ENCODE measurements at places on chromosomes 13 and 19.

- DNase-seq: no peak
These were observed 1.4 kb upstream of the ZNF414 start for GRCh38 chr19:8515317-8515716.

DNA sequence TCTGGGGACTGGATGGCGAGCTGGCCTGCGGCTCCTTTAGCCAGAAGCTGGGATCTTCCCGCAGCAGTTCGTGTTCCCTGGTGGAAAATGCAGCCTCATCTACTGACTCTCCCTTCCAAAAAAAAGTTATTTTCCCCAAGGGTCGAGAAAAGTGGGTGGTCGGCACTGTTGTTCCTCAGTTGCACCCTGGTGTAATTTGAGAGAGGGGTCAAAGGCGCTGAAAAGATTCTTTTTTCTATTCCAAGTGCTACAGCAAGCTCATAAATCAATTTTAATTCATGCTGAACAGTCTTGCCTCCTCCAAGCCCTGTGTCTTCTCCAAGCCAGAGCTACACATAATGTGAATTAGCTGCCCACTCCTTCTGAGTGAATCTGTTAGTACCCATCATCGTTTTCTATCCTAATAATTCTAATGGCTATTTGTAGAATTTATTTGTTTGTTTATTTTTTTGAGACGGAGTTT lies 774 bp downstream of the SLC25A15 start:
- no peak for DNase-seq

DNA sequence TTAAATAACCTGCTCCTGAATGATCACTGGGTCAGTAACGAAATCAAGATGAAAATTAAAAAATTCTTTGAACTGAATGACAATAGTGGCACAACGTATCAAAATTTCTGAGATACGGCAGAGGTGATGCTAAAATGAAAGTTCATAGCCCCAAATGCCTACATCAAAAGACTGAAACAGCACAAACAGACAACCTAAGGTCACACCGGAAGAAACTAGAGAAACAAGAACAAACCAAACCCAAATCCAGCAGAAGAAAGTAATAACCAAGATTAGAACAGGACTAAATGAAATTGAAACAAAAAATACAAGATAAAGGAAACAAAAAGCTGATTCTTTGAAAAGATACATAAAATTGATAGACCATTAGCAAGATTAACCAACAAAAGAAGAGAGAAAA lies 324.1 kb downstream of the RBM26 start:
- DNase-seq: peak; percentile 77

GRCh38 chr13:29539856-29540255 lies 55.6 kb downstream of the SLC7A1 start:
- no peak for DNase-seq

- peak; percentile 16 for DNase-seq
These were observed 194.3 kb upstream of the SLITRK6 start for GRCh38 chr13:85993567-85993966.

DNA sequence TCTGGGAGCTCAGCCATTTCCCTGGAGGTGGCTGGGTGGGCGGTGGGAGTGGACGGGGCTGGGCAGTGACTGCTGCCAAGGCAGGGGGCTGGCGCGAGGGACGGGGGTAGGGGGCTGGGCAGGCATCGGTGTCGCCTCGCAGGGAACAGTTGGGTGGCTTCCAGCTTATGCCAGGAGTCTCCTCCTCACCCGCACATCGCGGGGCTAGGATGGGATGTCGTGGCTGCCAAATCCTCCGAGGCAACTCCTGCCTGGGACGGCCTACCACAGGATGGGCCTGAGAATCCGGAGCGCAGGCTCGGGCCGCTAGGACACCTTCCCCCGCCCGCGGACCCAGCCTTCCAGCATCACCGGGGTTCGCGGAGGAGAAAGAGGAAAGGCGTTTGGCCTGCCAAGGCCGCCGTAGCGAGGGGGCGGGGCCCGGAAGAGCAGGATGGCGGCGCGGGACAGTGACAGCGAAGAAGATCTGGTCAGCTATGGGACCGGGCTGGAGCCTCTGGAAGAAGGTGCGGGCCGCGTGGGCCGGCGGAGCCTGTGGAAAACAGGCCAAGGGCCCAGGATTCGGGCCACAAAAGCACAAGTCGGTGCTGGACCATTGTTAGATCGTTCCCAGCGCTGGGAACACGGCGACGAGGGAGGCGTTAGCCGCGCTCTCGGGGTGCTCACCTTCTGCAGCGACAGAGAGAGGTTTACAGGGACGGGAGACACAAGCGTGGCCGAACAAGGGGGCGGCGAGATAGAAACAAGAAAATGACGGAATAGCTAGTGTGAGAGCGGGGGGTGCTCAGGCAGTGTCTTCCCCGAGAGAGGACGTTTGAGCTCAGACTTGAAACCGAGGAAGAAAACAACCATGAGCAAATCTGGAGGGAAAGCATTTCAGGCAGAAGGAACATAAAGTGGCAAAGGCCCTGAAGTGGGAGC lies at the start of gene GPATCH1:
TSS of gene GPATCH1 (plus strand) at position 421 of the 921 bp plus-strand sequence. CDS start at position 434, 13 bp downstream.
- peak; percentile 84 for DNase-seq

DNA sequence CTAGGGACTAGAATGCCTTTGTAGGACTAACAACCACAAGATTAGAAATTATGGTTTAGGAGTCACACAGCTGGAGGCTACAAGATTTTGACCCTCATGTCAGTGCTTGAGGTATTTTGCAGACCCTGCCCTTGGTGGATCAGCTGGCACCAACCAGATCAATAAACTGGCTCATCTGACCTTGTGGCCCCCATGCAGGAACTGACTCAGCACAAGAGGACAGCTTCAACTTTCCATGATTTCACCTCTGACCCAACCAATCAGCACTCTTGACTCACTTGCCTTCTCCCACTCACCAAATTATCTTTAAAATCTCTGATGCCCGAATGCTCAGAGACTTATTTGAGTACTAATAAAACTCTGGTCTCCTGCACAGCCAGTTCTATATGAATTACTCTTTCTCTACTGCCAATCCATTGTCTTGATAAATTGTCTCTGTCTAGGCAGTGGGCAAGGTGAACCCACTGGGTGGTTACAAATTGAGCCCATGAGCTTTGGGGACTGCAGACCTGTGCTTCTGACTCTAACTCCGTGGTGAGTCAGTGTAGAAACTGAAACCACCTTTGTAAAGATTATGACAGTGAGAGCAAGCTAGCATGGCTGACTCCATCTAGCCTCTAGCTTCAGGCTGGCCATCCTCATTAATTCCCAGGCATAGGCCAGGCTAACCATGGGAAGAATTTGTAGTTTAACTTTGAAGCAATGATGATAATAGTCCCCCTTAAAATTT lies 33.9 kb upstream of the CEACAM8 start:
- DNase-seq: peak; percentile 50

- DNase-seq: no peak
These were observed 575 bp downstream of the SMIM44 start for GRCh38 chr19:3482507-3483225.

DNA sequence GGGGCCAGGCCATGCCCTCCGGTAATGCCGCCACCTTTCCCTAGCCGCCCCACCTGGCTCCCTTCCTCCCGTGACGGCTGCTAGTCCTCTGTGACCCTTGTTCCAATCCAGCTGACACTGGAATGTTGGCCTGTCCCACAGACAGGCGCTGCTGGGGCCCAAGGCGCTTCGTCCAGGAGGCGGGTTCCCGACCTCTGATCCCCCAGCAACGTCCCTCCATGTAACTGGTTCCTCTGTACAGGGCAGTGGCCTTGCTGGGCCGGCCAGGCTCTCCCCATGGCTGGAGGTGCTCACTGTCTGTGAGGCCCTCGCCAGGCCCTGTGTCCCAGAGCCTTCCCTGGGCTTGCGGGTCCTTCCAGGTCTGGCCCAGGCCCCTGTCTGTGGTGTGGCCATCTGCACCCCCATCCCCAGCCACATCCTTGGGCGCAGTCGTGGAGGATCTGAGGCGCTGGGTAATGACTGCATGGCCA lies 6.8 kb upstream of the GRIN3B start:
- DNase-seq: no peak

GRCh38 chr19:870963-871401 lies 11.5 kb downstream of the CFD start:
- DNase-seq: no peak

DNA sequence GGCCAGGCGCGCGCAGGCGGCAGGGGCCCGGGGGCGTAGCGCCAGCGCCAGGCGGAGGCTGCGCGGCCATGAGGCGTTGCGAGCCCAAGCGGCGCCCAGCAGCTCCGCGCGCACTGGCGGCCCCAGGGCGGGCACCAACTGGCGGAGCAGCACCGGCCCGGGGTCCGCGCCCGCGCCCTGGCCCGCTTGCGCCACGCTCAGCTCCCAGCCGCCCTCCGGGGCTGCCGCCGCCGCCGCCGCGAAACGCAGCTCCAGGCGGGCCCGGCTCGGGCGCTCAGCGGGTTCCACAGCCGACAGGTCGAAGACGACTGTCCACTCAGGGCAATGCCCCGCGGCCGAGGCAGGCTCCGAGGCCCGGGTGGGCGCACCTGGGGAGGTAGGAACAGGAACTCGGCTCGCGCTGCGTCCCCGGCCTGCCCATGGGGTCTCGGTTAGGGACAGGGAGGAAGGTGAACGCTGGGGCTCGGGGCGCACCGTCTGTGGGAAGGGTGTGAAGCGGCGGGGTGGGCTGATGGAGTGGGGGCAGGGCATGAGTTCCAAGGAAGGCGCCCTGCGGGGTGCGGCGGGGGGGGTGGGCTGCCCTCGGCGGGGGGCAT lies 26.8 kb downstream of the CERS1 start:
- no peak for DNase-seq

- no peak for DNase-seq
These were observed 23.0 kb upstream of the USP29 start for GRCh38 chr19:57096685-57097361.

- DNase-seq: no peak
These were observed 128.0 kb upstream of the GPR12 start for GRCh38 chr13:26888632-26889031.

- DNase-seq: no peak
These were observed 10.0 kb upstream of the PROZ start for GRCh38 chr13:113148407-113148806.

GRCh38 chr13:61654481-61654880 lies 238.8 kb upstream of the PCDH20 start:
- DNase-seq: no peak
